Stomach (tissue), 19 donors: ENCODE measurements at places on chromosomes 2 and 18. TPM values are rescaled to one million over a fixed set of nuclear protein-coding genes. Genes with fewer than 3 reads are reported as not detected.
A peak's percentile ranks its signal among the peaks of the same experiment; 100 is the strongest.

DNA sequence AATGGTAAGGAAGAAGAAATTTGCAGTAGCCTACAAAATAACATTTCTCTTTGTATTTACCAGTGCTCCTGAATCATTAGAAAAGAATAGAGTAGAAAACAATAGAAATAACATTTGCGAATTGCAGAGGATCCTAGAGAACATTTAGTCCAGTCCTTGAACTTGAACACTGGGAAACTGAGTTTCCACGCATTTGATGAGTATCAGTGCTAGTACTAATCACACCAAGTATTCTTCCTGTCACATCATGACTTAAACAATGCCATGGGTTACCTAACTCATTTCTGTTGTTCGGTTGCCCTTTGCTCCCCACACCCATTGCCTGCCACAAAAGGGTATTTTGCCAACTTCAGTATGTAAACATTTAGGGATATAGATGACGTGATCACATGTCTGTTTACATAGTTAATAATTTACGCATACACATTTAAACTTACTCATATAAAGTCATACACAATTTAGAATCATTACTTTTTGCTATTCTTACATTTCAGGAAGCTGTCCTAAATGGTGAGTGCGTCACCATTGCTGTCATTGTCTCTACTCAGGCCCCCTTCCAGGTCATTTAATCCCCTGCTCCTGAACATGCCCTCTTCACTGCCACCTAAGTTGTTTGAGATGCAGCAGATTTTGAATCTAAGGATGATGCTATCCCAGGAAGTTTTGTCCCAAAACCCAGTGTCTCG lies 42.3 kb downstream of the CRIM1 start:
- peak; percentile 36 for DNase-seq

GRCh38 chr2:190847504-190848081 lies 33.0 kb upstream of the GLS start:
- DNase-seq, result no peak

GRCh38 chr2:207504513-207505170 lies 25.1 kb upstream of the CREB1 start:
- DNase-seq, result peak; percentile 37

- DNase-seq, result no peak
Measured at GRCh38 chr2:68279691-68280090, 27.4 kb upstream of the PPP3R1 start.

DNA sequence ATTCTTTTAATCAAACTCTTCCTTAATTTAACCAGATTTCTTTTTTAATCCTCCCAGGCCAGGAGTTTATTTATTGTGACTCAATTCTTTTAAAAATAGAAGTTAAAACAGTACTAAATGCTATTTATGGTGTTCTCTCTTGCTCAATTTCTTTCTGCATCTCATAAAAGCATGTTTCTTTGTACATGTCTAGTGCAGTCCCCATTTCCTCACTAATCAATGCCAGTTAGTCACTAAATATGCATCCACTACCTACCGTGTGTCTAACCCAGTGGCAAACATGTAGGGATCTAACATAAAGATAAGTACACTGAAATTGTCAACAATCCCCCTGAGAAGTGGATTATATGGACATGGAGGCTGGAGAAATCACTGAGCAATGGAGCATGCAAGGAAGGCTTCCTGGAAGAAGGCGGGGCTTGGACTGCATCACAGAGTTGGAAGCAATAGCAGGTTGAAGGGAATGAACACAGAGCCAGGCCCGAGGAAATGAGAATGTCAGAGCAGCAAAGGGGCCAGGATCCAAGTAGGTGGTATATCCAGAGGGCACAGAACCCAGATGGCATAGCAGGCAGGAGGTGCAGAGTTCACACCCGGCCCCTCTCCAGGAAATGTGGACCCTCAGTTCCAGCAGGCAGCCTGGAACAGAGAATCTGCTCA lies 105.3 kb upstream of the FOSL2 start:
- DNase-seq, result no peak

- DNase-seq, result peak; percentile 32
Measured at GRCh38 chr18:11728249-11728648, 39.2 kb downstream of the GNAL start.

GRCh38 chr2:224009605-224010315 lies 29.3 kb downstream of the SERPINE2 start:
- no peak for DNase-seq

DNA sequence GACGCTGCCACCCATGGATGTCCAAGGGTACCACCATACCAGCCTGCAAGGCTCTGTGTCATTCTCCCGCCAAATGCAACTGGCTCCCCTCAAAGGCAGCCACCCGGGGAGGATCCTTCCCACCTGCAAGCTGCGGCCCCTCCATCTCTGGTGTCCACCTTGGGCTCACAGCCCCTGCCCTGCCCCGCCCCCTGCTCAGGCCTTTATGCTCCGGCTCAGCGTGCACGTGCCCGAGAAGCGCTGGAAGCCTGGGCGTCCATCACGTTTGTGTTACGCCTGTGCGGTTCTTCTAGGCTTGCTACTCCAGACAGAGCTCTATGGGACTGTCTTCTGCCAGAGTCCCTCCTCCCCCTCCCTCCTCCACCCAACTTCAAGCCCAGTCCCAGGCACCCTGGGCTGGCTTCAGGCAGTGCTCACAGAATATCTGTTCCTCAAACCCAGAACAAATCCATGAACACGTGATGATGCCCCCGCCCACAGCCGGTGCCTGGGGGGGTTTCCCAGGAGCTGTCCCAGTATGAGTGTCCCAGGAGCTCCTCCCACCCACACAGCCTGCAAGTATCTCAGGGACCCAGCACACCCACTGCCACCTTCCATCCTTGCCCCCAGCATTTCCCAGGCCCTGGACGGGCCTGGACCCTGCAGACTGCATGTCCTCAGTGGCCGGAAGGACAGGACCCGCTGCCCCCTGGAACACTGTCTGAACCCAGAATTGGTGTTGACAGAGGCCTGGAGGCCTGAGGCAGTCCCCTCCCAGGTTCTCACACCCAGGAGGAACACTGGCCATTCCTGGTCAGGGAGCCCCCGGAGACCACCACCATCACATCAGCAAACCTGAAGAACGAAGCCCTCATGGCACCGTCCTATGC lies 30.3 kb downstream of the KIF1A start:
- DNase-seq, result no peak

DNA sequence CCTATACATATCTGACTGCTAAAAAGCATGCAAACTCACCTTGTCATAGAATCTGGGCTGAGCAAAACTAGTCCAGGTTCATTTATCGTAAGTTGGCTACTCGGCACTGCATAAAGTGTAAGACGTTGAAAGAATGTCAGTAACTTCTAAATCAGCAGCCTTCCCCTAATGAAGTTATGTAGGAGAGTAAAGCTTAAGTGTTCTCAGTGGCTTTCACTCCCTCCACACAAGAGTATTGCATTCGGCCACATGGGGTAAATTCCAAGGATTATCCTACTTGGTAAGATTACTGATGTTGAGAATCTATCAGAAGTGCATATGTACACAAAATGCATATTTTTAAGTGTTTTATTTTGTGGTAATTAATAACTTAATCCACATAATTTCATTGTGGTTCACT lies 130.1 kb downstream of the LCLAT1 start:
- DNase-seq, result no peak

DNA sequence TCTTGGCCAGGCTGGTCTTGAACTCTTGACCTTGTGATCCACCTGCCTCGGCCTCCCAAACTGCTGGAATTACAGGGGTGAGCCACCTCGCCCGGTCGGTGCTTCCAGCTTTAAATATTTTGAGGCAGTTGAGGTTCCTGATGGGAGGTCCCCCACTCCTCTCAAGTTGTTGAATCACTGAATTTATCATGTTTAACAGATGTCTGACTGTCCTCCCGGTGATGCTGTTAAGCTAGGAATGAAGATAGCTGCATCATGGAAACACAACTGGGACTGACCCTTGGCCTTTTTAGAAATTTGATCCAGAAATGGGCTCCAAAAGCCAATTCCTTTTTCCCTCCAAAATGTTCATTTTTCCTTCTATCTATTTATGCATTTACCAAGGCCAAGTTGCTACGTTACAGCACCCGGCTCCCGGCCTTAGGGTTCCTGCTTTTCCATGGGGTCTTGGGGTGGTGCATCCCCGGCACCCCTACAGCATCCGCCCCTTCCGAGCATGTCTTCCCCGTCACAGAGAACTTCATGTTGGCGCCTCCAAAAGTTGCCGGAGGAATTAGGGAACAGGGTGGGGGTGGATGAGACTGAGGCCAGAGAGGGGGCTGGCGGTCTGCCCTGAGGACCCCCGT lies 43.9 kb downstream of the PAX8 start:
- no peak for DNase-seq

DNA sequence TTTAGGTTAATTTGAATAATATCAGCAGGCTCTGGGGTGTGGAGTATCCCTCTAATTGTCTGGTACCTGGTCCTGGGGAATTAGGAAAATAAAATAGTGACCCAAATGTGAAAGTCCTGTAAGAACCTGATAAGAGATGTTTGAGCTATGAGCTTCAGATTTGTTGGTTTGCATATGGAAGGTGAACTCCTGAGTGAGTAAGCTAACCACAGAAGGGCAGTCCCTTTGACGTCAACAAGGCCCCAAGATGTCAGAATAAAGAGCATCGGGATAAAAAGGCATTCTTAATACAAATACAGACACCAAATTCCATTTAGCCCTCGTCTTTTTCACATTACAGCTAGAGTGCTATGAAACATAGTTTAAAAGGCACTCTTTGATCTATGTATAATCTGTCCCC lies 1366.3 kb upstream of the TMEFF2 start:
- no peak for DNase-seq

GRCh38 chr18:69120833-69121232 lies 279.9 kb upstream of the DOK6 start:
- no peak for DNase-seq

- no peak for DNase-seq
Measured at GRCh38 chr2:49255409-49255971, 101.2 kb upstream of the FSHR start.

DNA sequence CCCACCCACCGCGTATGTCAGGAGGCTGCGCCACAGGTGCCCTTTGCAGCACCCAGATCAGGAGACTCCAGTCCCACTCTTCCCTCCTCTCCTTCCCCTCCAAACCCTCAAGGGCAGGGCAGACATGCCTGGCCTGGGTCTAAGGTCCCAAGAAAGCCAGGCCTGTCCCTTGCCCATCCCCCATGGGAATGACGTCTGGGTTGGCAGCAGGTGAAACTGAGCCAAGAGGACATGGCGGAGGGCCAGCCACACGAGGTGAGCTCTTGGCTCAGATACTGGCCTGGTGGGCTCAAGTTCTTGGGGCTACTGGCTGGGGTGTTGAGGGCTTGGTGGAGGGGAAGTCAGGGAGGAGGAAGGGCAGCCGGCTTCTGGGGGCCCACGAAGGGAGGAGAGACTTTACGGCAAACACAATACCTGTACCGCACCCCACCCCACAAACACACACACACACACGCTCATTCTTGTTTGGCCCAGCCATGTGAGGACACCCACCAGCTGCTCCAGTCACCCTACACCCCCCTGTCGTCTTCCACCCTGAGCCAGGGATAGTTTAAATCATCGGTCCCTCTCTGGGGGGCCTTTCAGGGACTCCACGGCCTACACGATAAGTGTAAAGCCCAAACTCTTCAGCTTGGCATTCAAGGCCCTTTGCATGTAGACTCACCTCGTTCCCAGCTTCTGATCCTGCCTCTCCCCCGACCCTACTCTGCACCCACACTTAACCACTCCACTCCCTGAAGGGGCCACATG lies 24.1 kb upstream of the TNS1 start:
- peak; percentile 95 for DNase-seq

- DNase-seq, result no peak
Measured at GRCh38 chr18:62030091-62030985, 137.5 kb upstream of the RNF152 start.

The TFPI gene
- polyA plus RNA-seq, result 12.1 TPM

The DSC3 gene
- polyA plus RNA-seq, result not detected

The MTCL1 gene
- 9.5 TPM for polyA plus RNA-seq

The CD302 gene
- polyA plus RNA-seq, result 8.5 TPM
